ENCODE measurements at places on chromosomes 2 and 18.

DNA sequence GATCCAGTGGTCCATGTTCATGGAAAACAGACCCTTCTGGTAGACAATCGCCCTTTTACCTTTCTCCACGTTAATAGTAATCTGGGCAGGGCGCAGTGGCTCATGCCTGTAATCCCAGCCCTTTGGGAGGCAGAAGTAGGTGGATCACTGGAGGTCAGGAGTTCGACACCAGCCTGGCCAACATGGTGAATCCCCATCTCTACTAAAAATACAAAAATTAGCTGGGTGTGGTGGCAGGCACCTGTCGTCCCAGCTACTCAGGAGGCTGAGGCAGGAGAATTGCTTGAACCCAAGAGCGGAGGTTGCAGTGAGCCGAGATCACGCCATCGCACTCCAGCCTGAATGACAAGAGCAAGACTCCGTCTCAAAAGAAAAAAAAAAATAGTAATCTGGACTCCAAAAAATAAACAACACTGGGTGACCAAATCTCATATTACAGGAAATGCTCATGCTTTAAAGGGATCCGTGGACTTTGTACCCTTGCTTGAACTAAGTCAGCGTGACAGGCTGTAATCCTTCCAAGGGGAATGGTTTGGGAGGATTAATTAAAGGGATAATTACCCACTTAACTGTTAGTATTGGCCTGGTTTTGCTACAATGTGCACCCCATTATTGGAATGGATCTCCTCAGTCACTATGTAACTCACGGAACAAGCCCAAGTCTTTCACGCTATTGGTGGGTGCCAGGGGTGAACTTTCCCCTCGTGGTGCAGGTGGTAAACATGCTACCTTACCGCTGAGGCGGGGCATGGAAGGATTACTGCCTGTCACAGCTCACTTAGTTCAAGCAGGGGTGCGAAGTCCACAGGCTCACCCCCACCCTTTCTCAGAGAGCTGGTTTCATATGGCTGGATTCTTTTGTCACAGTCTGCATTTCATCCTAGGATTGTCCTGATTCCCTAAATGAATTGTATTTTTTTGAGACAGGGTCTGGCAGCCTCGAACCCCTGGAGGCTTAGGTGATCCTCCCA is 36.7 kb downstream of the PROC start:
- DNase-seq: no peak

DNA sequence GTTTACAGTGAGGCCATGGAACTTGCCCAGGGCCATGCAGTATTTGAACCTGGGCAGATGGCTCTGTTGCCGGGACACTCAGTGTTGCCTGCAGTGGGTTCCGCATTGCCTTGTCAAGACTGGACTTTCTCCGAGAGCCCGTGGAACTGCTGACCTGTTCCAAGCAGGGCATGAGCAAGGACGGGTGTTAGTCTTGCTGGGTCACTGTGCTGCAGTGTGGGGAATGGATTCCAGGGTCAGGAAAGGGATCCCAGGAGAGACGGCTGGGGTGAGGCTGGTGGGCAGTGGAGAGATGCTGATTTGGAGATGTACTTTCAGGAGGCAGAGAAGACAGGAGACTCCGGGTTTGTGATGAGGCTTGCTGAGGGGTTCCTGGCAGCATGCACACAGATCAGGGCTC is 348.7 kb upstream of the HS6ST1 start:
- DNase-seq: no peak

- DNase-seq: no peak
Observed at GRCh38 chr2:178844269-178844668, 37.0 kb upstream of the TTN start.

DNA sequence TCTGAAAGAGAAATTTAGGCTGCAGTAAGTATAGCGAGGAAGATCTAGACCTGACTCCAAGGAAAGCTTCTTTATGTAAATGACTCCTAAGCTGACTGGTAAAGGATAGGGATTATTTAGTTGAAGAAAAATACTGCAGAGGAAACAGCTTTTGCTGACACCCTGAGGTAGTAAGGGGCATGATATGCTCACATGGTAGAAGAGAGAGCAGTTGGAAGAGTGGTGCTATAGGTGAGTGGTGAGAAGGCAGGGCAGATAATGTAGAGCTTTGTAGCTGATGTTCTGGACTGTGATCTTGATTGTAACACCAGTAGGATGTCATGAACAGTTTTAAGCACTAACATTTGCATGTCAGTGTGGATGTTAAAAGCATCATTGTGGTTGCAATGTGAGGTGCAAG is 639.1 kb upstream of the SLC39A10 start:
- no peak for DNase-seq

GRCh38 chr18:72866442-72866900 is 1.3 kb downstream of the NETO1 start:
- DNase-seq: no peak

DNA sequence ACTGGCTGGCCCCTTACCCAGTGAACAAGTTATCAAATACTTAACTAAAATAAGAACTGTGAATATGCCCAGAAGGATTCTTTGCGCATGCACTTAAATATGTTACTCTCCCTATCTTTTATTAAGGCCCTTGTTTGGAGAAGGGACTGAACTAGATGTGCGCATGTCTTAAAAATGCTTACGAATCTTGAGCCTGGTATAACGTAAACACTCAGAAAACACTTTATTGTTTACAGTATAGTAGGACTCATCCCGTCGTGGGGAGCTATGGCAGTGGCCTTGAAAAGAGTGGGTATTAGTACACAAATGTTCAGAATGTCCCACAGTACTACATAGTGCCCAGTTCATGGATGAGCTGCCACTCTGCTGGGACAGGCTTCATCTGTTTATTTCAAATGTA is 75.9 kb upstream of the MAP4K3 start:
- no peak for DNase-seq

GRCh38 chr18:3649135-3649632 is 199.2 kb downstream of the TGIF1 start:
- no peak for DNase-seq

DNA sequence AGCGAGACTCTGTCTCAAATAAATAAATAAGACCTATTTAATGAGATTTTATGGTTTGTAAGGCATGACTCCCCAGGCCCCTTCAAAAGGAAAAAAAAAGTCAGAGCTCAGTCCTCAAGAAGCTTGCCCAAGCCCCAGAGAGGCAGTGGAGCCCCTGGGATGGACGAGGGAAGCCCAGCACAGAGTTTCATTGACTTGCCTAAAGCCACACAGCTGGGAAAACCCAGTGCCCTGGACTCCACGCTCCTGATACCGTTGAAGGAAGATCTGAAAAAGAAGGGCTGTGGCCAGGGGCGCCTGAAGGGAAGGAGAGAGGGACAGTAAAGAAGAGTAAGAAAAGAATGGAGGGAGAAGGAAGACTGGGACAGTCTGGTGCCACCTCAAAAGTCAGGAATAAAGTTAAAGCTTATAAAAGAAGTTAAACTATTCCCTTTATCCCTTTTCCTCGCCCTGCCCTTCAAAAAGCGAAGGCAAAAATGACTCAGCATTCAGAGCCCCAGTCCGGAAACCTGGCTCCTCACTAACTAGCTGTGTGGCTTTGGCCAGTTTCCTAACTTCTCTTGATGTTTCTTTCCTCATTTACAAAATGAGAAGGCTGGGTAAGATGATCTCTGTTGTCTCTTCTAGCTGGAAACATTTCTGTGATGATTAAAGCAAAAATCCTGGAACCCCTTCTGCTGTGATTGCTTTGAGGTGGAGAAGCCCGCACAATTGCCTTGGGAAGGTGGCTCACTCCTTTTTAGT is 46.7 kb downstream of the LYPD1 start:
- no peak for DNase-seq

DNA sequence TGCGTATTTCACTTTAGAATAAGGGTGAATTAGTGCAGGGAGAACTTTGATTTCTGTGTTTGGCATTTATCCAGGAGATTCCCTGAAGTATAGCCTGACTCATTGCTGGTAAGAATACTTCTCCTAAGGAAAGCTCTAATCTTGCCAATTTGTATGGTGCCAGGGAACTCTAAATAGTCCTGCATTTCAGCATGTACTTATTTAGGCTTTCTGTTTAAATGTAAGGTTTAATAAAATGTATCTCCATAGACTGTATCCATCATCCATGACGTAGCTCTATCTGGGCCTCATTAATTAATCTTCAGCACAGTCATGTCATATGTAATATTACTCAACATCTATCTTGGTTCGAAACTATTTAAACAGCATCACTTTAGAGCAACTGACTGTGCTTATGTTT is 127.7 kb downstream of the DOK6 start:
- no peak for DNase-seq

GRCh38 chr18:11909591-11910026 is 1.5 kb upstream of the MPPE1 start:
- peak; percentile 31 for DNase-seq

DNA sequence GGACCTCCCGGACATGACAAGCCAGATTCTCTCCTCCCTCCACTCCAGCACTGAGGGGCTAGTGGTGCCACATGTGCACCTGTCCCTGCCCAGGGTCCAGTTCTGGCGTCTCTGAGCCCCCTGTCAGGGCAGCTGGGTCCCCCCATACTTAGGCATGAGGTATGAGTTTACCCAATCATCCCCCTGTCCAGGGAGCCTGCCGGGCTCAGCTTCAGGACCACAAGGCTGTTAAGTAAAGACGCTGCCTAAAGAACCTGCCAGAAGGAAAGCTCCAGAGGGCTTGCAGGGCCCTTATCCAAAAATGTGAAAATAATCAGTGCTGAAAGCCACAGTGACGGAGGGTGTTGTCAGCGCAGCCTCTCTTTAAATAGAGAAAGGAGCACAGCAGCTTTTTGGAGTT is 40.0 kb downstream of the SH3BP4 start:
- no peak for DNase-seq

DNA sequence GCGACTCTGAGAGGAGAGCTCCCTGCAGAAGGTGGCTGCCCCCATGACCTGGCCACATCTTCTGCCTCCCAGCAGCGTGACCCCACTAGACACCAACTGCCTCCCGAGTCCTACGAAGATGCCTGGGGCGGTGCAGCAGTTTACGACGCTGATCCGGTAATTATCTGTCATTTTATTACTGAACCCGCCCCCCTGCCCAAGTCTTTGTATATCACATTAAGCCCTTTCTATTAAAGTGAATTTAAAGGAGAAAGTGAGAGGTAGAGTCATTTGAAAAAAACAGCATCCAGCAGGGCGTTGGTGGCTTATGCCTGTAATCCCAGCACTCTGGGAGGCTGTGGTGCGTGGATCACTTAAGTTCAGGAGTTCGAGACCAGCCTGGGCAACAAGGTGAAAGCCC is 33.4 kb downstream of the ABCG8 start:
- DNase-seq: no peak

DNA sequence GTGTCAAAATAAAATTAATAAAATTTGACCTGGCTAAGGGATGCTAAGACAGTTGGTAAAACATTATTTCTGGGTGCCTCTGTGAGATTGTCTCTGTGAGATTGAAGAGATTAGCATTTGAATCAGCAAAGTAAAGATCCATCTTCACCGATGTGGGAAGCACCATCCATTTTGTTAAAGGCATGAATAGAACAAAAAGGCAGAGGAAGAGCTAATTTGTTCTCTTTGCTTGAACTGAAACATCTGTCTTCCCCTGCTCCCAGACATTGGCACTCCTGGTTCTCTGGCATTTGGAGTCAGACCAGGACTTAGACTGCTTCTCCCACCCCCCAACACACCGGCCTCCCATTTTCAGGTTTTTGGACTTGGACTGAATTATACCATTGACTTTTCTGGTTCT is 603.8 kb upstream of the LINC00305 start:
- DNase-seq: no peak

DNA sequence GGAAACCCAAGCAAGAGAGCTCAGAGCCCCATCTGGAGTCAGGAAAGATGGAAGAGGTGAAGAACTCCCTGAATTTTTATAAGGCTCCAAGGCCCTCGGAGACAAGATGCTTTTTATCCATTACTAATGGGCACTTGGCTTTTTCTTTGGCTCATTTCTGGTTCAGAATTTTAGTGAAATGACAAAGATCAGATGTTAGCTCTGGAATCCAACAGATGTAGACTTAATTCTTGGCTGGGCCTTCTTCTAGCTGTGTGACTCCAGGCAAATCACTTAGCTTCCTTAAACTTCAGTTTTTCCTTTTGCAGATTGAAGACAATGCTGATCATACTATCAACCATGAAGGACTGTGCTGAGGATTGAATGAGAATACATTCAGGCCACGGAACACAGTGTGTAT is 85.2 kb downstream of the HRH4 start:
- DNase-seq: no peak

DNA sequence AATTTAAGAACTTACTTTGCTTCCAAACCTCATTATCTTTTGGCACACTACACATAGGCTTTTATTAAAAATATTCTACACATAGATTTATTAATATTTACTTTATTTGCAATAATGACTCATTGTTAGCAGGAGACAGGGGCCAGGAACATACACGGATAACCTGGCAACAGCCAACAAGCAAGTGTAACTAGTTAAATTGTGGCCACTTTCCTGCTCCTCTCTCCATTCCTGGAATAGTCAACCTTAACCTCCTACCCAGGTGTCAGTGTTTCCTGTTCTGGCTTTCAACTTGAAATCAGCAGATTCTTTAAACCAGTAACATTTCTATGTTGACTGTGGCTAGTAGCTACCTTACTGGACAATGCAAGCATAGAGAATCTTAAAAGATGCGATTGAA is 26.5 kb downstream of the ACVR1 start:
- no peak for DNase-seq

DNA sequence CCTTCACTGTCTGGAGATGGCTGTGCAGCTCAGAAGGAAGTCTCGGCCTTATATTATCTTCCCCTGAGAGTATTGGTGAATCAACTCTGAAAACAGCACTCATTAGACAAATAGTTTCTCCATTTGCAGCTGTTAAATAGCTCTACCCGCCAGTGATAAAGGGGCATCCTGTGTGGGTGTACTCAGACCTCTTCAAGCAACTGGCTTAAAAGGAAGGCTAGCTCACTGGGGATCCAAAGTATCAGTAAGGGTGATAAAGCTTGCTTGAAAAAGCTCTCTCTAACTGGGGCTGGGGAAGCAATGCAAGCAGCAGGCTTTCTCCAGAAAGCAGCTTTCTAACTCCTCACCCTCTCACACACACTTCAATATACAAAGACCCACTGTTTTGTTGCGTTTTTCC is 64.9 kb upstream of the PSMD14 start:
- no peak for DNase-seq

DNA sequence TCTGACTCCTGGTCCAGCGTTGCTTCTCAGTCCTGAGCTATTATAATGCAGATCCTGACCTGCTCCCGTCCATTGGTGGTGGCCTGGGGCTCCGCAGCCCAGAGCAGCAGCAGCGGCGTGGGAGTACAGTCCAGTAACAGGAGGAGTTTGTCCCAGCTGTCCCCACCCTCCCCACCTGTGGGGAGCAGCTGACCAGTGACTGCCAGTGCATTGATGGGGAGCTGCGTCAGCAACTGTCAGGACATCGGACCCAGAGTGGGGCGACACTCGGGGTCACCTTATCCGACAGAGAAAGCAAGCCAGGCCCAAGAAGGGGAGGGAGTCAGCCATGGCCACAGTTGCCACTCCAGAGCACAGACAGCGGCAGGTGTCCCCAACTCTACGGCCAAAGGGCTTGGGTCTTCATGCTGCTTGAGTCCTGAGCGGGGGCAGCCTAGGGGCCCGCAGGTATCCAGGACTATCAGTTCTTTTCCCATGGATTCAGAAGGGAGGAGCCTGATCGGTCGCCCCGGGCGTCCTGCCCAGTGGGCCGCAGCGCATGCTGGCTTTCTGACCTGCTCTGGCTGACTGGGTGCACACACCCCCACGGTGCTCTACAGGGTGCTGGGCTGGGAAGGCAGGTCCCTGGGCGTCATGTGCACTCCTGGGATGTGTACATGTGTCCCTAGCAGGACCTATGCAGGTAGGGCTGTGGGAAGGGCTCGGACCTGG is 29.7 kb downstream of the DNMT3A start:
- no peak for DNase-seq

GRCh38 chr2:225841314-225841713 is 441.8 kb downstream of the NYAP2 start:
- no peak for DNase-seq

GRCh38 chr2:46116150-46116549 is 181.1 kb upstream of the EPAS1 start:
- DNase-seq: no peak

Measured in hepatic stellate cell (primary cell).